ENCODE measurements at places on chromosomes 5 and 9. TPM values are rescaled to one million over a fixed set of nuclear protein-coding genes. Genes with fewer than 3 reads are reported as not detected.

Gene DAB2
- not detected for total RNA-seq

Gene PITX1
- not detected for total RNA-seq

Gene FCN2
- not detected for total RNA-seq

Gene TRIM14
- 11.7 TPM for total RNA-seq

Gene TRAF2
- 58.2 TPM for total RNA-seq

Gene IL4
- total RNA-seq: not detected

GRCh38 chr9:14525856-14526255 lies 167.4 kb downstream of the ZDHHC21 start:
- no peaks in the 10 kb centered on the region for H3K4me1 ChIP-seq
- peaks cover 3% of the 10 kb centered on the region for H3K27me3 ChIP-seq
- H3K4me3 ChIP-seq: no peak overlapping the region
- H3K27ac ChIP-seq: no peak overlapping the region

DNA sequence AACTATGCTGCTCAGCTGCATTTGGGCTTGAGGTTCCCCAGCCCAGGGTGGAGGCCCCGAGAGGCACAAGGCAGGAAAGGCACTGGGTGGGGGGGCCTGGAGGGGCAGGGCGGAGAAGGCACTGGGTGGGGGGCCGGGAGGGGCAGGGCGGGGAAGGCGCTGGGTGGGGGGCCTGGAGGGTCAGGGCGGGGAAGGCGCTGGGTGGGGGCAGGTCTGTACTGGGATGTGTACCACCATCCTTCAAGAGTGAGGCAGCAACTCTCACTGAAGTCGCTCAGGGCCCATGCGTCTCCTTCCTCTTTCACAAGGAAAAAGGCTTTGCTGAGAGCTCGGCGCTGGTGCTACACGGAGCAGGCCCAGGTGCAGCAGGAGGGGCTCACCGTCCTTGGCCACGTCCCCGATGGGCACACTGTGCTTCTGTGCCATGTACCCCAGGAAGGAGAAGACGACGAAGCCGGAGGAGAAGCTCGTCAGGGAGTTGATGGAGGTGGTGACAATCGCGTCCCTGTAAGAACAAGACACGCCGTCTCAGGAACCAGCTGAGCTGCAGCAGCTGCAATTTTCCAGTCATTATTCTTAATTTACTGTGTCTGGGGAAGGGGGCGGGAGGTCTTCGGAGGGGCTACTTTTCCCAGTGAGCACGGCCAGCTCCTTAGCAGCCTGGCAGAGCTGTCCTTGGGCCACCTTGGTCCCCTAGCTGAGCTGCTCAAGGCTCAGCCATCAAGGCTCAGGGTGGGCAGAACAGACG lies 30.8 kb downstream of the SLC6A3 start:
- no peak overlapping the region for H3K27ac ChIP-seq
- H3K36me3 ChIP-seq: no peaks in the 10 kb centered on the region
- H3K4me1 ChIP-seq: peaks cover 5% of the 10 kb centered on the region
- H3K4me3 ChIP-seq: no peak overlapping the region
- no peak for DNase-seq

GRCh38 chr9:92590377-92590776 lies 54.6 kb upstream of the ECM2 start:
- H3K4me1 ChIP-seq: no peaks in the 10 kb centered on the region
- DNase-seq: no peak
- H3K27ac ChIP-seq: no peak overlapping the region
- H3K36me3 ChIP-seq: peaks cover 2% of the 10 kb centered on the region

DNA sequence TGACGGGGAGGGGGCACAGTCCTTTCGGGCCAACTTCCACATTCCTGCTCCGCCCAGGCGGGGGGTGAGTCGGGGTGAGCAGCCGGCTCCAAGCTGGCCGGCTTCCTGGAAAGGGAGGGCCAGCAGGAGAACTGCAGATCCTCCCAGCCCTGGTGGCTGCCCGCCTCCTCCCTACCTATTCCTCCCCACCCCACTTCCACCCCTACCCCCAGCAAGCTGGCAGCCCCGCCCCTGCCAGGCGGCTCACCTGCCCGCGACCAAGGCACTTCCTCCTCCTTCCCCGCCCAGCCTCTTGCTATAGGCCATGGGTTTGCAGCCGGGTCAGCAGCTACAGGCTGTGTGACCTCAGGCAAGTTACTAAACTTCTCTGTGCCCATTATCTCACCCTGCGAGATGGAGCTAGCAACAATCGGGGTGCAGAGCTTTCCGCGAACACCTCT lies 5.6 kb upstream of the IRF1 start:
- peak overlapping the region; percentile 96 for H3K27ac ChIP-seq
- no peaks in the 10 kb centered on the region for H3K27me3 ChIP-seq
- DNase-seq: peak; percentile 76
- H3K36me3 ChIP-seq: no peaks in the 10 kb centered on the region

- H3K27me3 ChIP-seq: peaks cover under 1% of the 10 kb centered on the region
- H3K4me1 ChIP-seq: no peaks in the 10 kb centered on the region
- no peak overlapping the region for H3K27ac ChIP-seq
- H3K36me3 ChIP-seq: no peaks in the 10 kb centered on the region
- no peak overlapping the region for H3K4me3 ChIP-seq
- no peak for DNase-seq
Measured at GRCh38 chr5:43232943-43233833, 41.2 kb downstream of the NIM1K start.

GRCh38 chr5:96730586-96730985 lies 68.4 kb downstream of the CAST start:
- H3K27me3 ChIP-seq: no peaks in the 10 kb centered on the region
- no peak for DNase-seq
- no peak overlapping the region for H3K27ac ChIP-seq
- H3K36me3 ChIP-seq: peaks cover 67% of the 10 kb centered on the region
- peaks cover 11% of the 10 kb centered on the region for H3K4me1 ChIP-seq

- DNase-seq: no peak
- no peaks in the 10 kb centered on the region for H3K27me3 ChIP-seq
- H3K36me3 ChIP-seq: no peaks in the 10 kb centered on the region
- H3K4me1 ChIP-seq: no peaks in the 10 kb centered on the region
- H3K4me3 ChIP-seq: no peak overlapping the region
Measured at GRCh38 chr9:74379718-74380117, 117.4 kb upstream of the RORB start.

DNA sequence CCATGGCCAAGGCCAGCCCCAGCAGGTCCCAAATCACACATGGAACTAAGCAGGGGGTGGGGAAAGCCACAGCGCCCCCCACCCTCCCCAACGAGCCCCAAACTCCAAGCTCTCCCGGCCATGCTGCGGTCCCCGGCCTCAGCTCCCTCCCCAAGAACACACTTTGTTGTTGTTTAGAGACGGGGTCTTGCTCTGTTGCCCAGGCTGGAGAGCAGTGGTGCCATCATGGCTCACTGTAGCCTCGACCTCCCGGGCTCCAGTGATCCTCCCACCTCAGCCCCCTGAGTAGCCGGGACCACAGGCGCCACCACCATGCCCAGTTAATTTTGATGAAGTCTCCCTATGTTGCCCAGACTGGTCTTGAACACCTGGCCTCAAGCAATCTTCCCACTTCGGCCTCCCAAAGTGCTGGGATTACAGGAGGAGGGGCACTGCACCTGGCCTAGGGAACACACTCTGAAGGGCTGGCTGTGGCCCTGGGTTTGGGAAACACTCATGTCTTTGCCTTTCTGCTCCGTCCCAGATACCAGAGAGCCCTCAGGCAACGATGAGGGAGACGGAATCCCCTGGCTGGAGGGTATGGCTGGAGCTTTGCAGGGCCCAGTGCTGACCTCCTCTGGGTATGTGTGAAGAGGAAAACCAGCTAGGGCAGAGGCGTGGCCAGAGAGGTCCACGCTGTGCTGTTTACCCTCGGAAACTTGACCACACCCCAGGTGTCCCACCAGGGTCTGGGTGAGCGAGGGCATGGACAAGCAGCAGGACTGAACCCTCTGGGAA lies 53.2 kb upstream of the UBAC1 start:
- no peak overlapping the region for H3K4me3 ChIP-seq
- H3K27me3 ChIP-seq: peaks cover 2% of the 10 kb centered on the region
- no peaks in the 10 kb centered on the region for H3K36me3 ChIP-seq

GRCh38 chr5:91194824-91195381 lies 188.2 kb downstream of the ARRDC3 start:
- no peak for DNase-seq
- H3K4me3 ChIP-seq: no peak overlapping the region
- no peaks in the 10 kb centered on the region for H3K36me3 ChIP-seq
- no peaks in the 10 kb centered on the region for H3K4me1 ChIP-seq

- no peak overlapping the region for H3K27ac ChIP-seq
- peaks cover 3% of the 10 kb centered on the region for H3K27me3 ChIP-seq
- no peak overlapping the region for H3K4me3 ChIP-seq
- H3K36me3 ChIP-seq: no peaks in the 10 kb centered on the region
- H3K4me1 ChIP-seq: no peaks in the 10 kb centered on the region
Measured at GRCh38 chr9:26687421-26687820, 205.2 kb downstream of the CAAP1 start.

- peaks cover 89% of the 10 kb centered on the region for H3K4me1 ChIP-seq
- H3K27me3 ChIP-seq: no peaks in the 10 kb centered on the region
- peak overlapping the region; percentile 81 for H3K27ac ChIP-seq
- no peak overlapping the region for H3K4me3 ChIP-seq
- DNase-seq: no peak
Measured at GRCh38 chr9:127963041-127963358, 17.8 kb downstream of the EEIG1 start.

- no peaks in the 10 kb centered on the region for H3K4me1 ChIP-seq
- H3K27ac ChIP-seq: no peak overlapping the region
Measured at GRCh38 chr9:7185612-7186011, 427.8 kb downstream of the KDM4C start.

- H3K27me3 ChIP-seq: no peaks in the 10 kb centered on the region
- no peak overlapping the region for H3K27ac ChIP-seq
- no peak overlapping the region for H3K4me3 ChIP-seq
- no peak for DNase-seq
- no peaks in the 10 kb centered on the region for H3K36me3 ChIP-seq
- no peaks in the 10 kb centered on the region for H3K4me1 ChIP-seq
Measured at GRCh38 chr5:52269401-52269800, 518.3 kb upstream of the ITGA1 start.

DNA sequence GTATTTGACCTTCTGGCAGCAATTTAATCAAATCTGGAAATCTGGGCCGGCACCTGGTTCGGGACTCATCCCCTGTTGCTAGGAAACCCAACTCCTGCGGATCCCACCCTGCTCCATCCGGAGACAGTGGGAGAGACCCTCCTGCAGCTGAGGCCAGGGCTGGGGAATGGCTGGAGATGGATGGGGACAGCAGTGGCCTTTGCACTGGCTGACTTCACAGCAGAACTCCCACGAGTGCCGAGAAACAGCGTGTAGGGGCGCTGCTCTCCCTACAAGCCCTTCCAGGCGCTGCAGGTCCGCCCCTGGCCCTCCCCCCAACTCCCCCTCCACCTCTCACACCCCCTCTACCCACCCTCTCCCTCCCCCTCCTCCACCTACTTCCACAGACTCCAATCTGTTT lies 105.8 kb upstream of the PPP1R26 start:
- H3K27ac ChIP-seq: no peak overlapping the region
- H3K4me1 ChIP-seq: no peaks in the 10 kb centered on the region
- H3K27me3 ChIP-seq: no peaks in the 10 kb centered on the region
- H3K4me3 ChIP-seq: no peak overlapping the region
- DNase-seq: no peak
- no peaks in the 10 kb centered on the region for H3K36me3 ChIP-seq

DNA sequence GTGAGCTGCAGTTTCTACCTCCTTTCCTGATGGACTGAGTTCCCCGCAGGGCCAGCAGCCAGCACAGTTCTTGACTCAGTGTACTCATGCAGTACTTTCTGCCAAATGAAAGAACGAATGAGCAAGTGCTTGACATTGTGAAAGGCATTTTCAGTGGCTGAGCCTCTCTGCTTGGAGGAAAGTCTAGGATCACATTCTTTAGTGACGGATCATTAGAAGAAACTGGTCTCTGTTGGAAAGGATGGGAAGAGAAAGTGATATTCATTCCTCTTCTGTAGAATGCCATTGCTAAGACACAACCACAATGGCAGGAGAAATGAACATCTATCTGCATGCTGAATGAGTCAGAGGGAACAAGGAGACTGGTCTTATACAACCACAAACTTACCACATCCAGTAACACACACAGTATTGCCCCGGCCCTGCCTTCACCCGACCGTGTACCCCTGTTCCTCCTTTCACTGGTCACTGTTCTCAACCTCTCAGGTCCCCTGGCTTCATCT lies 206.9 kb downstream of the CRB2 start:
- DNase-seq: no peak
- no peak overlapping the region for H3K4me3 ChIP-seq
- H3K36me3 ChIP-seq: peaks cover 14% of the 10 kb centered on the region
- H3K27me3 ChIP-seq: no peaks in the 10 kb centered on the region
- H3K4me1 ChIP-seq: peaks cover 10% of the 10 kb centered on the region

DNA sequence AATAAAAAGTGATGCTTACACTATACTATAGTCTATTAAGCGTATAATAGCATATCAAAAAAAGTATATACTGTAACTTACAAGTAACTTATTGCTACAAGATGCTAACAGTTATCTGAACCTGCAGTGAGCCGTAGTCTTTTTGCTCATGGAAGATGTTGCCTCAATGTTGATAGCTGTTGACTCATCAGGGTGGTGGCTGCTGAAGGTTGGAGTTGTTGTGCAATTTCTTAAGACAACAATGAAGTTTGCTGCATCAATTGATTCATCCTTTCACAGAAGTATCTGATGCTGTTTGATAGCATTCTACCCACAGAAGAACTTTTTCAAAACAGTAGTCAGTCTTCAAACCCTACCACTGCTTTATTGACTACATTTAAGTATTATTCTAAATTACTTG lies 7.8 kb upstream of the C9orf40 start:
- no peak for DNase-seq
- H3K27ac ChIP-seq: no peak overlapping the region
- H3K4me3 ChIP-seq: no peak overlapping the region
- H3K4me1 ChIP-seq: no peaks in the 10 kb centered on the region

GRCh38 chr9:81633952-81634854 lies 55.1 kb downstream of the TLE1 start:
- DNase-seq: no peak
- no peaks in the 10 kb centered on the region for H3K27me3 ChIP-seq
- H3K4me1 ChIP-seq: peaks cover 40% of the 10 kb centered on the region
- peaks cover 29% of the 10 kb centered on the region for H3K36me3 ChIP-seq

DNA sequence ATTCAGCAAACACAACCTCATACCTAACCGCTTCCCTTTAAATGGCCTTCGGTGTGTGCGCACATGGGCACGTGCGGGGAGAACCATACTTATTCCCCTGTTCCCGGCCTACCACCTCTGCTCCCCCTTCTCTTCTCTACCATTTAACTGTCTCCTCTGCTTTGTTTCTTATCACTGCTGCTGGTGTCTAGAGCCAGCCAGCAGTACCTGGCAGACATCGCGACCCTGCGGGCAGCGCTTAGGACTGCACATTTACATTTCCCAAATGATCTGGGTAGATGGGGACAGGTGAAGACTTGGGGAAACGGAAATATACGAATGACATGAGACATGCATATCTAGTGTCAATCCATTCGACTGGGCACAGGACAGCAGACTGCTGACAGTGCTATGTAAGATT lies 56.6 kb downstream of the PSMB7 start:
- DNase-seq: no peak
- H3K27ac ChIP-seq: peak overlapping the region; percentile 27
- H3K36me3 ChIP-seq: peaks cover 78% of the 10 kb centered on the region
- H3K4me3 ChIP-seq: no peak overlapping the region
- no peaks in the 10 kb centered on the region for H3K27me3 ChIP-seq
